RPMI7951 (cell line): ENCODE measurements at places on chromosomes 5 and 9. TPM values are rescaled to one million over a fixed set of nuclear protein-coding genes. Genes with fewer than 3 reads are reported as not detected.
A peak's percentile ranks its signal among the peaks of the same experiment; 100 is the strongest.

- DNase-seq = no peak
Measured at GRCh38 chr9:4927043-4927471, 58.0 kb upstream of the JAK2 start.

DNA sequence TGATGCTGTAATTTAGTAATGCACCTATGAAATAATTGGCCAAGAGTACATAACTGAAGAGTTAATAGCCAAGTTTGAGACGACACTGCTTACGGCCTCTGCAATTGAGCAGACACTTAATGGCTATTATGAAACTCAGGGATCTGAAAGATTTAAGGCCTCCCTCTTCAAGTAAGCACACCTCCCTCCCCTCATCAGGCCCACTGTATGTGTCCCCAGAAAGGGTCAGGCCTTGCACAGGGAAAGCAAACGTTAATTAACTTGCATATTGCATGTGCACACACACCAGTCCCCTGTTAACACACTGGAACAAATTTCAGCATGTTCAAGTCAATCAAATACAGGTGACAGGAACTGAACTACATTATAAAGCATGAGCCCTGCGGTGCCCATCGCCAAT, 163.6 kb downstream of the SPOCK1 start:
- no peak for DNase-seq

The MEIKIN gene
- not detected in 2 replicates for total RNA-seq

- peak; percentile 57 for DNase-seq
Measured at GRCh38 chr9:108439947-108440346, 415.8 kb downstream of the ACTL7B start.

GRCh38 chr5:135654761-135655467, 76.1 kb upstream of the CXCL14 start:
- no peak for DNase-seq

DNA sequence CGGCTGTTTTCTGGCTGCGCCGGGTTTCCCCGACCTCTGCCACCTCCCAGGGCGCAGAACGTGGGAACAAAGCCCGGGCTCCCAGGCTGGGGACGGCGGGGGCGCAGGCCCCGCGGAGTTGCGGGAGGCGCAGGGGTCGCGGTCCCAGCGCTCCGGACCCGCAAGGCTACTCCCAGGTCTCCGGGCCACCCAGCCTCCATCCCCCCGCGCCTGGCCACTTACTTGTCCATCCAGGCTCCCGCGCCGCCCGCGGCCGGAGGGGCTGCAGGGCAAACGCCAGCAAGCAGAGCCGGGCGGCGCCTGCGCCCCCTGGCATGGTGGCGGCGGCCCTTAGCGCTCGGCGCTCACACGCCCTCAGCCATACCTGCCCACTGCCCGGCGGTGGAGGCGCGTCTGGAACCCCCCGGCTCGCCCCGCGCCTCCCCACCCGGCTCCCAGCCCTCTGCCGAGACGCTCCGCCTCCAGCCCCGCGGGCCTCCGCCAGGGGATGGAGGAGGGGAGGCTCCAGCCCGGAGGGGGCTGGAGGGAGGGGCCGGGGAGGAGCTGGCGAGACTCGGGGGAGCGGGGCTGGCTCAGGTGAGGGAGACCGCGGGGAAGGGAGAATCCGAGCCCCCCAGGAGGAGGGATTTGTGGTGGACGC, at the start of gene ADAM19:
ADAM19 (minus strand) TSS at position 395 of the 640 bp plus-strand sequence; CDS start at position 316, 79 bp downstream.
- DNase-seq = peak; percentile 54

DNA sequence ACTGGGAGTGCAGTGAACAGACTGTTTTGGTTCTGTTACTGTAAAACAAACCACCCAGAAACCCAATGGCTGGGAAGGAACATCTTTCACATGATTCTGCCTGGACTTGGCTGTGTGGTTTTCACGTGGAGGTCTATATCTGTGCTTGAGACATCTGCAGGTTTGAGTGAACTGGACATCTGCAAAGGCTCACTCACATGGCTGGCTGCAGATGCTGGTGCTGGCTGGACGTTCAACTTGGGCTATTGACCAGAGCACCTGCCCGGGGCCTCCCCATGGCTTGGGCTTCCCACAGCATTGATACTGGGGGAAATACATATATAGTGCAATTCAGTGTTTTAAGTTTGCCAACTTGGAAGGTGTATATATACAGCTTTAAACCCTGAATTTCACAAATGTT, 6.8 kb downstream of the CTSL start:
- DNase-seq = no peak

The VLDLR gene
- total RNA-seq = 10.8 and 11.5 TPM in 2 replicates

- DNase-seq = no peak
Measured at GRCh38 chr5:374631-375335, 53.3 kb downstream of the AHRR start.

- no peak for DNase-seq
Measured at GRCh38 chr9:112783551-112783954, 33.0 kb downstream of the SNX30 start.

GRCh38 chr9:122572456-122572855, 10.7 kb downstream of the OR1L8 start:
- no peak for DNase-seq

DNA sequence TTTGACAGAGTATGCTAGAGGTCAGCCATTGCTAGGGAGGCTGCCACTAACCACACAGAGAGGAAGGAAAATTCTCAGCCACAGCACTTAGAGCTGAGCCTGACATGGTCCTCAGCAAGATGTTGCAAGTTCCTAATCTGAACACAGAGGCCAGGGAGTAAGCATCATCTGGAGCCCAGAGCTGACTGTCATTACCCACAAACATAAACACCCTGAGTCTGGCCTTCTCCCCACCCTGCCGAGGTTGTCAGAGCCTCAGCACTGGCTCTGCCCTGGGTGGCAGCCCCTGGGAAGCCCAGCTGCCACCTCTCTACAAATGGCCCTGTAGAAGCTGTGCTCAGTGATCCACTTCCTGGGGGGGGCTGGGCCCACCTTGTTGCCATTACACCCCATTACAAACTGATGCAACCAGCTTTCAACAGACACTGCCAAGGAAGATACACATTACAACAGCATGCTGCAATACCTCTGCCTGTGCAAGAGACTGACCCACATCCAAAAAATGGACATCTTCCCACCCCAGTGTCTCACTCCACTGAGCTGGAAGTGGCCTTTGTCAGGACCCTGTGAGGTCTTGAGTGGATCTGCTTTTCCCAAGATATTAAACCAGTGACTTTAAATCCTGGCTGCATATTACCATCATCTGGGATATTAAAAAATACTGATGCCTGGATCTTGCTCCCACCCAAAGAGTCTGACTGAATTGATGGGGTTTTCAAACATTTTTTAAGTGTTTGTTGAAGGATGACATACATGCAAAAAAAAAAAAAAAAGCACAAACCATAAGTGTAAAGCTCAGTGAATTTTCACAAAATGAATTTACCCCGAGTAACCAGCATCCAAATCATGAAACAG, 33.0 kb downstream of the IRF1 start:
- peak; percentile 88 for DNase-seq

- peak; percentile 2 for DNase-seq
Measured at GRCh38 chr5:54021431-54022164, 288.8 kb downstream of the ARL15 start.

GRCh38 chr5:123785162-123786071, 273.4 kb downstream of the CSNK1G3 start:
- DNase-seq = peak; percentile 29

The BTNL3 gene
- total RNA-seq = not detected in 2 replicates

DNA sequence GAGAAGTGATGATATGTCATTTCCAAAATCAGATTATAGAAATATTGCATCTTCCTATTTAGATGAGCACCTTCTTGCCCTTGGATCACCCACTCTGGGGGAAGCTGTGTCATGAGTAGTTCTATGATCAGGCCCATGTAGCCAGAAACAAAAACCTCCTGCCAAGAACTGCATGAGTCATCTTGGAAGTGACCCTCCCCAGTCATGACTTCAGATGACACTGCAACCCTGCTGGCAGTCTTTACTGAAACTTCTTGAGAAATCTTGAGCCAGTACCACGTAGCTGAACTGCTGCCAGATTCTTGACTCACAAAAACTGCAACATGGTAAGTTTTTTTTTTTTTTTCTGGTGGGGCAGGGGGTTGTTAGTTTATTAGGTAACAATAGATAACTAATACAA, 439.6 kb upstream of the PTGER4 start:
- peak; percentile 28 for DNase-seq

The TUSC1 gene
- total RNA-seq = 7.7 and 8.5 TPM in 2 replicates

The INSYN2B gene
- 6.2 and 8.4 TPM in 2 replicates for total RNA-seq

- DNase-seq = no peak
Measured at GRCh38 chr5:134500699-134501430, 24.6 kb upstream of the JADE2 start.

DNA sequence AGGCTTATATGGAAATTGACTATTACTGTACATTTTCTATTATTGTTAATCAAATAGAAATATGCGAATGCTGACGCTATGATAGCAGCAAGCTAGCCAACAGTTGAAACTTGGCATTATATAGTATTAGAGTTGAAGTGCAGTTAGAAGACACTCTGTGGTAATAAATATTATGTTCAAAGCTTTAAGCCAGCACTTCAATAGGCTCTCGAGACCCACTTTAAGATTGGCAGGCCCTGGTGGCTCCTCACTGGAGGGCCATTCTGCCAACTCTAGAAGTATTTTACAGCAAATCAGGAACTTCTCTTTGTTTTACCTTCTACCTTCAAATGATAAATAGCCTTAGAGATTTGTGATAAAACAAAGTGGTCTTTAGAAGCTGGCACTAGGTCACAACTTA, 2029.0 kb upstream of the WWC1 start:
- DNase-seq = no peak

The ACTBL2 gene
- total RNA-seq = 0.10 and 0.24 TPM in 2 replicates

- DNase-seq = no peak
Measured at GRCh38 chr5:124951661-124952060, 205.2 kb upstream of the ZNF608 start.

DNA sequence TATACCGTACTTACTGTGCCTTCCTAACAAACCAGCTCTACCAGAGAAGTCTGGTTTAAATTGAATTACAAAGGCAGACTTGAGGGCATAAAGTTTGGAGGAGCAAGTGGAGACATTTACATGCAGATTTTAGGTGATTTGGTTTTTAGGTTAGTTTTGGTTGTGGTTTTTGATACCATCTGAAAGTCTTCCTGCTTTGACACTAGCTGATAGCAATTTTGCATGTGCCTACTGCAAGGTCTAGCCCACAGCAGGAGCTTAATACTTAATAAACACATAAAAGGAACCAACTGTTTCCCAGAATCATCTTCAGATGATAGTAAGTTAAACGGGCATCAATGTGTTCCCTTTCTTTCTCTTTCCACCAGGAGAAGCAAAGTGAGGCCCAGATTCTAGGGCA, 3.4 kb upstream of the ESM1 start:
- DNase-seq = no peak

DNA sequence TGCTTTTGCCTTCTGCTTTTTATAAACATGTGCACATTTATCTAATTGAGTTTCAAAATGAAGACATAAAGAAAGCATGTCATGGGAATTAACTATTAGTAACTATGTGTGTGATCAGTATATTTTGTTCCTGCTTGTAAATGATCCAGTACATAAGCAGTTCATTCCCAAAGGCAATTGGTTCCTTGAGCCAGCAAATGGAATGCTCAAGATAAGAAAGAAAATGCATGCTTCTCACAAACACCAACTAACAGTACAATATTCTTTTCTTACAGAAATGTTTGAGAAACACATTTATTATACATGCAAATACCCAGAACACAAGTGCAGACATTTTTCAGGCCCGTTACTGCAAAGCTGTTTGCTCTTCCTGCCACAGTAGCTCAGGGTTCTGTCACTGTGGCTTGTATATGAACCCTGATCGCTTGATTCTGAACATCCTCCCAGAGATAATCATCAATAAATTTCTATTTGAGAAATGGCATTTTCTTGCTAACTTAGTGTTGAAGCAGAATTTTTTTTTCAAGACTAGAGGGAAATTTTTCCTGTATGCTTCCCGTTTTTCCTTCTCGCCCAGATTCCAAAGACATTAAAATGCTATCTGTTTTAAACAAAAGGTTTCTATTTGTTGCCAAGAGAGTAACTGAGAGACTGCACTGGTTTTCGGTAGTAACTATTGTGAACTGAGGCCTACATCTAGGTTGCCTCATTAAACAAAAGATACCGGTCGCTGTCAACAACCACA, 1.9 kb downstream of the GNAQ start:
- no peak for DNase-seq

The RLN1 gene
- 0.24 and 0.39 TPM in 2 replicates for total RNA-seq

- DNase-seq = no peak
Measured at GRCh38 chr5:160363660-160364395, 6.6 kb downstream of the C1QTNF2 start.

GRCh38 chr5:153807801-153808200, 230.9 kb downstream of the FAM114A2 start:
- no peak for DNase-seq

GRCh38 chr9:18890372-18890771, 142.6 kb downstream of the SAXO1 start:
- peak; percentile 44 for DNase-seq

The DBH gene
- not detected in 2 replicates for total RNA-seq

The LECT2 gene
- total RNA-seq = not detected in 2 replicates

The PCDHA9 gene
- total RNA-seq = not detected in 2 replicates

- DNase-seq = peak; percentile 46
Measured at GRCh38 chr9:26955222-26955903, 849 bp upstream of the IFT74 start.

DNA sequence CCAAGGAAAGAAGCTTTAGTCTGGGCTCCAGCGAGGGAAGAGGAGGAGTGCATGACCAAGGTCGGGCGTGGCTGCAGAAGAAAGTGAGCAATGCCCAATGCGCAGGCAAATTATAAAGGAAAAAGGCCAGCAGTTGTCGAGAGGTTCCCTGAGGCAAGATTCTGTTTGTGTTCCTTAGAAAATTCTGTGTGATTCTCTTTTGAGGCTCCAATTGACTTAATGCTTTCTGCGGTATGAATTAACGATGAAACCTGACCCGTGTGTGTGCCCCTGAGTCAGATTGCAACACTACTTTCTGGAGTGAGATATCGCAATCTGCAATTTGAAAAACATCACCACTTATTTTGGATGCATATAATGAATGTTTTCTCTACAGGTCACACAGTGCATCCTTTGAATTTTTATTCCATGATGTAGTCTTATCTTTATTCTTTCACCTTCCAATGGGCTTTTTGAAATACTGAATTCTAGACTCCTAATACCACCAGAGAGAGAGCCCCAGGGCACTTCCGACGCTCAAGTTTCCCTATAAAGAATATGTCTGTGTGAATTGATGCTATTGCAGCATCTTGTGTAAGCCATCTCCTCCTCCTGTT, 117.9 kb upstream of the IL6ST start:
- peak; percentile 93 for DNase-seq

- DNase-seq = peak; percentile 51
Measured at GRCh38 chr9:86099701-86100364, 475 bp upstream of the GOLM1 start.

The AK3 gene
- total RNA-seq = 57.7 and 70.5 TPM in 2 replicates

- no peak for DNase-seq
Measured at GRCh38 chr5:159398936-159399335, 68.6 kb upstream of the IL12B start.

The LMX1B gene
- total RNA-seq = not detected in 2 replicates

- no peak for DNase-seq
Measured at GRCh38 chr5:108813673-108814072, 66.0 kb downstream of the FER start.

DNA sequence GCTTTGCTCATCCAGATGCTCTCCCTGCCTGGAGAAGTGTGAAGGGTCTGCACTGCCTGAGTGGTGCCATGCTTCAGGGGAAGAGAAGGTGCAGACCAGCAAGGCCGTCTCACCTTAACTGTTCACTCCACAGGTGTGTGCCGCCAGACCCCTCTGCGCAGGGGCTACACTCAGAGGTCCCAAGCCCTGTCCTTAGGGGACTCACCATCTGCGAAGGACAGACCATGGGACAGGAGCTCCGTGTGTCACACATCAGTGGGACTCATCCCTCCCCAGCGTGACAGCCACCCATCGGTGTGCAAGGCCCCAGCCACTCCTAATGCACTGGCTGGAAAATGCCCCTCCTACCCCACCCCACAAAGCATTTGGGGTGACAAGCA, 142.9 kb downstream of the OLFM1 start:
- DNase-seq = no peak

- DNase-seq = no peak
Measured at GRCh38 chr5:177146891-177147638, 13.5 kb downstream of the NSD1 start.

The PCDHGC5 gene
- total RNA-seq = 1.1 and 1.2 TPM in 2 replicates
